ENCODE measurements at places on chromosomes 7 and 10.

- peak; percentile 36 for DNase-seq
Observed at GRCh38 chr7:128099204-128099671, 68.0 kb upstream of the LRRC4 start.

DNA sequence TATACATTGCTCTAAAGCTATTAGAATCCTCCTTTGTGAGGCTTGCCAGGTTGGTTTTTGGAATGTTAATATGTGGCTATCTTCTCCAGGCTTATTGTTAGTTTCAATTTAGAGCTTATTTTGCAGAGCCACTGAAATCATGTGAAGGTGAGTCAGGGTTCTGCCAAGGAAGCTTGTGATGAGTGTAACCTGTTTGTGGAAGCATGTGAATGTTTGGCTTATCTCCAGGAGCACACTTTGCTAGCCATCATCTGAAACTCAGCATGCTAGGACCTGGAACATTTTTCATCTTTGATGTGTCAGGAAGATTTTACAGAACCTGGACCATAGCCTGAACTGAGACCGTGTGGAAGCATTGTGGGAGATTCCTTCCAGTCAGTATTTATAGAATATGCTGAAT, 197.3 kb downstream of the PPP1R9A start:
- DNase-seq: no peak

- DNase-seq: no peak
Observed at GRCh38 chr7:13449460-13449859, 540.0 kb downstream of the ETV1 start.

- no peak for DNase-seq
Observed at GRCh38 chr10:79505829-79506228, 6.5 kb upstream of the EIF5AL1 start.

GRCh38 chr10:30491204-30491915, 57.4 kb downstream of the MAP3K8 start:
- DNase-seq: peak; percentile 55

- DNase-seq: no peak
Observed at GRCh38 chr10:8365935-8366911, 311.7 kb downstream of the GATA3 start.

Data from skeletal muscle cell (primary cell).